ENCODE measurements at places on chromosomes 3 and 15. TPM values are rescaled to one million over a fixed set of nuclear protein-coding genes. Genes with fewer than 3 reads are reported as not detected.

- no peak for DNase-seq
Measured at GRCh38 chr3:5344707-5345106, 157.2 kb downstream of the EDEM1 start.

Gene OR5H6
- not detected for total RNA-seq

Gene GUCA1C
- not detected for total RNA-seq

- DNase-seq, result no peak
Measured at GRCh38 chr15:68592054-68592453, 13.3 kb downstream of the CORO2B start.

Gene CEP70
- 14.5 TPM for total RNA-seq

DNA sequence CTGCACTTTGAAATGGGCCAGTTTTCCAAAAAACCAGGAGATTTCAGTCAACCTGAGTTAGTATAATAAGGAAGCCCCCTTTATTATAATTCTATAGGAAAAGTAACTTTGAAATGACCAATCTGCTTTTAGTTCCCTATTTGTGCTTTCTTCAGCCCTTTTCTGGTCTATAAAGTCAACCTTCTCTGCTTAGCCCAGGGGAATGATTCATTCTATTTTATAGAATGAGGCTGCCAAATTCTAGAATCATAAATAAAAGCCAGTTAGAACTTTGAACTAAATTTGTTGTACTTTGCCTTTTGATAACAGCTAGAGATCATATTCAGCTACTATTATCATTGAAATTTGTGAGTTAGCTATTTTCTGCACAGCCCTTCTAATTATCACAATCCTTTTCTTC is 24.7 kb downstream of the CIP2A start:
- DNase-seq, result no peak

- no peak for DNase-seq
Measured at GRCh38 chr15:86522721-86523120, 443.1 kb downstream of the AGBL1 start.

Gene BCL2A1
- total RNA-seq, result not detected

DNA sequence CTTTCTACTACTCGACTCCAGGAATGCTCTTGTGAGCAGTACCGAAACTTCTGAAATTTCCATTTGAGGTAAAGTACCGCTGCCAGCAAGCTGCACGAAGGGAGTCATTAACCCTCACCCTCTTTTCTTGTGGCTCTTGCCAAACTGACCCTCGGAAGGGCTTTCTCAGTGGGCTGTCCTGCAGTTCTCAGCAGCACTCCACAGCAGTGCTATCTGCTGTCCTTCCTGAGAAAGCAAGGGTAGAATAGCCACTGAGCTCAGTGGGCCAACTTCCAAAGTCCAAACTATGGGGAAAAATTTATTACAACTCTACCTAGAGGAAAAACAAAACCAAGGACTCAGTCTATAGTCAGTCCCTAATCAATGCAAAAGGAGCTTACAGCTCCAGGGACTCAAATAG is 38.5 kb upstream of the COL8A1 start:
- DNase-seq, result no peak

- DNase-seq, result no peak
Measured at GRCh38 chr3:184474897-184475296, 86.7 kb upstream of the EPHB3 start.

Gene KBTBD8
- total RNA-seq, result 0.89 TPM

DNA sequence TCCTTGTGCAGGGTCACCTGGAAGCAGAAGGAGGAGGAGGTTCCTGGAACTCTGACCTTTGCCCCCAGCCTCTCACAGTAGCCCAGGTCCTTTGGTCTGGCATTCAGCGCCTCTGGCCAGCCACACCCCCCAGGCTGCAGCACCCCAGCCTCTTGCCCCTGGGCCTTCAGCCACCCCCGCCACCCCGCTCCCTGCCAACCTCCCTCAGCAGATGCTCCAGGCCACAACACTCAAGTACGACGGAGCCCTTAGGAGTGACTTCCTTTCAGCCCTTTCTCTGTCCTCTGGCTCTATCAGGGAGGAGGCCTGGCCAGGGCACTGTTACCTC is 45.2 kb downstream of the GRIP2 start:
- no peak for DNase-seq

GRCh38 chr3:111715911-111716523 is 120.9 kb upstream of the ZBED2 start:
- DNase-seq, result no peak

Gene CFAP100
- not detected for total RNA-seq

DNA sequence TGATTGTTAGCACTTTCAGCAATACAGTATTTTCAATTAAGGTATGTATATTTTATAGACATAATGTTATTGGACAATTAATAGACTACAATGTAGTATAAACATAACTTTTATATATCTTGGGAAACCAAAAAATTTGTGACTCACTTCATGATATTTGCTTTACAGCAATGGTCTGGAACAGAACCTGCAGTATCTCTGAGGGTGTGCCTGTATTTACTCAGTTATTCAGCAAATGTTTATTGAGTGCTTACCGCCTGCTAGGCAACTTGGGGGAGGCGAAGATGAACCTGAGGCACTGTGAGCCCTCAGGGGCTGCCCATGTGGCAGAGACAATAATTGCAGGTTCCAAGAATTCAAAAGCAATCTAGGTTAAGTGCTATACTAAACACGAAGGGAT is 144.8 kb downstream of the GABRB3 start:
- no peak for DNase-seq

Gene TUSC7
- not detected for total RNA-seq

- no peak for DNase-seq
Measured at GRCh38 chr3:152891678-152892077, 56.7 kb downstream of the P2RY1 start.

DNA sequence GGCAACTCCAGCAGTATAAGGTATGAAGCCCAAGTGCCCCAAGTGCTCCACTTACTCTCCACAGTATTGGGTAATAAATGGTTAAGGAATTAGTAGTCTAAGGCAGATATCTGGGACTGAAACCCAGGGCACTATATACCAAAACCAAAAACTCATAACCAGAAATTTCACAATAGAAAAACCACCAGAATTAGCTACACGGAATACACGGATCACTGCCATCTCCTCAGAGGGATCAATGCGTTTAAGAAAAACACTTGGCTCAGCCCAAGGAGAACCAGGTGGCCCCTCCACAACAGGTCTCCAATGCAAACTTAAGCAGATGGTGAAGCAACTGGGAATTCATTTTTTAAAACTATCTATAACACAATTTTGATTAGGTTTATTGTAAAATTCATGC is 83.6 kb downstream of the FAIM start:
- no peak for DNase-seq

DNA sequence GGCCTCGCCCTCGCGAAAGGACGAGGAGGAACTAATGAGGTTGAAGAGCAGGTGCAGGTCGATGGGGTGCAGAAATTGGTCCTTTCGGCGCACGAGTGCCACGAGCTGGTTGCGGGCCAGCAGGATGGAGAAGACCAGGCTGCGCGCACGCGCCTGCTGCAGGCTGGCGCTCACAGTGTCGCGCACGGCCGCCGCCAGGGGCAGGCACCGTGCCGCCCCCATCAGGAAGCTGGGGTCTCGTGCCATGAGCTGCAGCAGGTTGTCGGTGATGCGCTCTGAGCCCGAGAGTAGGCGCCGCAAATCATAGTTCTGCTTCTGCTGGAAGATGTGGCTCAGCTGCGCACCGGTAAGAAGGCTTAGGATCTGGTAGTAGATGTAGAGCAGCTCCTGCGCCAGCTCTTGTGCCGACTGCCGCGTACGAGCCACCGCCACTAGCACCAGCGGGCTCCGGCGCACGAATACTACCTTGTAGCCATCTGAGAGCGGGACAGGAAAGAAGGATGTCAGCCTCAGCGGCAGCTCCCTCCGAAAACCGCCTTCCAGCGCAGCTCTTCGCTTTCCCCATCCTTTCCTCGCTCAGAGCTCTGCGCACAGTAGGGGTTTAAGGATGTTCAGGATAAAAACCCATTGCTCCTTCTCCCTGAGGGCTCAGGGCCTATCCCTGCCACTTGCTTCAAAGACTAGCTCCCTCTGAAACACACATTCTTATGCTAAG is 6.9 kb upstream of the MST1R start:
- DNase-seq, result no peak

- DNase-seq, result no peak
Measured at GRCh38 chr3:158368271-158368670, 202.7 kb upstream of the MLF1 start.

Gene TPRG1
- total RNA-seq, result 0.41 TPM
